ENCODE measurements at places on chromosomes 11 and 22.
A peak's percentile ranks its signal among the peaks of the same experiment; 100 is the strongest.

- no peak for DNase-seq
Observed at GRCh38 chr22:49934891-49935557, 16.6 kb downstream of the CRELD2 start.

DNA sequence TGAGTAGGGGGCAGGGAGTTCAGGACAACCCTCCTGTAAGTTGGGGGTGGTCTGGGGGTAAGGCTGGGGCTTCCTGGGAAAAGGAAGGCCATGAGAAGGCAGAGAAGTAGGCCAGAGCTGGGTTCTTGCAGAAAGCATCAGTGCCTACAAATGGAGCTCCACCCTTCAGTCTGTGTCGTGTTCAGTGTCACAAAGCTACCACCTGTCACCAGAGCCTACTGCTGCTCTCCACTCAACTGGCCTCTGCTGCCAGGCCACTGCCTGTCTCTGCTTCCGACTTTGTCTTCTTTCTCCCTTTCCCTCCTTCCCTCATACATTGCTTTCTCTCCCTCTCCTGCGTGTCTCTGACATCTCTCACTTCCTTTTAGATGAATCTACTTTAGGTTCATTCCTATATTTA, 3.4 kb upstream of the WBP2NL start:
- no peak for DNase-seq

- DNase-seq: no peak
Observed at GRCh38 chr22:49660321-49660720, 167.4 kb downstream of the BRD1 start.

- peak; percentile 95 for DNase-seq
Observed at GRCh38 chr11:33692013-33692504, 8.6 kb downstream of the C11orf91 start.

- DNase-seq: no peak
Observed at GRCh38 chr11:95715777-95716241, 73.8 kb downstream of the FAM76B start.
